SJSA1 (cell line): ENCODE measurements at places on chromosomes 6 and 20. TPM values are rescaled to one million over a fixed set of nuclear protein-coding genes. Genes with fewer than 3 reads are reported as not detected.

- H3K36me3 ChIP-seq, result no peaks in the 10 kb centered on the region
- DNase-seq, result no peak
- H3K4me1 ChIP-seq, result peaks cover 22% of the 10 kb centered on the region
- peaks cover 8% of the 10 kb centered on the region for H3K27me3 ChIP-seq
- no peak overlapping the region for H3K4me3 ChIP-seq
- H3K27ac ChIP-seq, result no peak overlapping the region
Measured at GRCh38 chr6:13927203-13927602, 2.5 kb downstream of the RNF182 start.

The SSR1 gene
- total RNA-seq, result 153 and 169 TPM in 2 replicates

DNA sequence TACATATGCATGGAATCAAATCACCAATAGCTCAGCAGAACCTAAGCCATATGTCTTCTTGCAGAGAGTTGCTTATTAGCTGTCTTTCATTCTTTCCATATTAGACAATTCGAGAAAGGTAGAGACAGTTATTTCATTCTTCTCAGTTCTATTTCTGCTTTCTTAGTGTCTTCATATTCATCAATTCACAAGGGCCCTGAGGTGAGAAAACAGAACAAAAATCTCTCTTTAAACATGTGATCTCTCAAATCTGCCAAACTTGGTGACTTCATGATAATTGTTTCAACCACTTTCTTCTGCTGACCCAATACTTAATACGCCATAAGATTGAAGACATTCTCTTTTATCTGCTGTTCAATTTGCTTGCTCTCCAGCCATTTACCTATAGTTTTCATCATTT lies 229.7 kb upstream of the MARCKS start:
- no peak overlapping the region for H3K4me3 ChIP-seq
- H3K36me3 ChIP-seq, result no peaks in the 10 kb centered on the region
- no peak overlapping the region for H3K27ac ChIP-seq
- peaks cover 30% of the 10 kb centered on the region for H3K4me1 ChIP-seq

The ARMH2 gene
- total RNA-seq, result not detected in 2 replicates

- H3K27me3 ChIP-seq, result no peaks in the 10 kb centered on the region
- no peak for DNase-seq
- H3K27ac ChIP-seq, result no peak overlapping the region
- H3K4me3 ChIP-seq, result no peak overlapping the region
- H3K36me3 ChIP-seq, result no peaks in the 10 kb centered on the region
- no peaks in the 10 kb centered on the region for H3K4me1 ChIP-seq
Measured at GRCh38 chr20:31641391-31641790, 3.7 kb downstream of the COX4I2 start.

- H3K36me3 ChIP-seq, result no peaks in the 10 kb centered on the region
- peak; percentile 84 for DNase-seq
- no peaks in the 10 kb centered on the region for H3K27me3 ChIP-seq
- H3K27ac ChIP-seq, result peak overlapping the region; percentile 87
Measured at GRCh38 chr20:4064144-4064909, 49.0 kb upstream of the RNF24 start.
